ENCODE measurements at places on chromosomes 1 and 21. TPM values are rescaled to one million over a fixed set of nuclear protein-coding genes. Genes with fewer than 3 reads are reported as not detected.

GRCh38 chr21:44926331-44927101 is 5.8 kb upstream of the ITGB2 start:
- DNase-seq: no peak

DNA sequence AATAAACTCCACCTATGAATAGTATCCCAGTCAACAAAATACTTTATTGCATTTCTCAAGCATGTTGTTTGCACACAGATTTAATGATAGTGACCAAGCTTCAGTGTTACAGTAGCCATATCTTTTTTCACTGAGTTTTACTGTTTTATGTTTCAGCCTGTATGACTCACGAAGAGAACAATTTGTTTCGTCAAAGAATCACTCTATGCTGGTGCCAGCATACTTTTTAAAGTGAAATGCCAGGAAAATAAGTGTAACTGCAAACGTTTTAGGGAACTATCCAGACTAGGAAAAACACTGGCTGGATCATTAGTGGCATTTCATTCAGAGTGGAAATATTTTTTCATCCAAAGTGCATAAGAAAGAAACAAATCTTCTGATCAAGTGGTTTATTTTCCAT is 210.8 kb downstream of the COL11A1 start:
- DNase-seq: no peak

GRCh38 chr1:11331036-11331944 is 58.3 kb downstream of the UBIAD1 start:
- DNase-seq: no peak

LPAR3 gene
- 18.7 TPM for total RNA-seq

GRCh38 chr1:25810341-25811299 is 9.1 kb upstream of the MTFR1L start:
- peak; percentile 85 for DNase-seq

TNFRSF9 gene
- total RNA-seq: not detected

USH2A gene
- under 0.01 TPM for total RNA-seq

Data from vagina (tissue), 2 donors.